T follicular helper cell (primary cell): ENCODE measurements at places on chromosomes 4 and X.

- no peak for DNase-seq
These were observed 27.6 kb downstream of the GUCY1A1 start for GRCh38 chr4:155694100-155694785.

DNA sequence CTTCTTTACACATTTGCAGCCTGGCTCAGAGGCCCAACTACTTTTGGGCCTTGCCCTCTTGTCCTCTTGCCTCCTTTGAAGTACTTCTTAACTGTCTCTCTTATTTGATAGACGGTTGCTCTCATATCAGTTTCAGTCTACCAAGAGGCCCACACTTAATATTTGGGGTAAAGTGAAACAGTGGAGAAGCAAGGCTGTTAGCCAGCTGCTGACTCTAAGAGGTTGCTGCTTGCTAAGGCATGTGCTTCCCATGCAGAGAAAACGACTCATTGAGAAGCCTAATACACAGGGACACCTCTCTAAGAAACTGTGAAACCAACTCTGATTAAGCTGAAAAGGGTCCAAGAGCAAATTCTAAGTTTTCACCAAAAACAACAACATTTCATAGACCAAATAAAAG is 94.6 kb downstream of the PPP3CA start:
- no peak for DNase-seq

GRCh38 chr4:179017581-179017980 is 1575.3 kb upstream of the AGA start:
- no peak for DNase-seq

DNA sequence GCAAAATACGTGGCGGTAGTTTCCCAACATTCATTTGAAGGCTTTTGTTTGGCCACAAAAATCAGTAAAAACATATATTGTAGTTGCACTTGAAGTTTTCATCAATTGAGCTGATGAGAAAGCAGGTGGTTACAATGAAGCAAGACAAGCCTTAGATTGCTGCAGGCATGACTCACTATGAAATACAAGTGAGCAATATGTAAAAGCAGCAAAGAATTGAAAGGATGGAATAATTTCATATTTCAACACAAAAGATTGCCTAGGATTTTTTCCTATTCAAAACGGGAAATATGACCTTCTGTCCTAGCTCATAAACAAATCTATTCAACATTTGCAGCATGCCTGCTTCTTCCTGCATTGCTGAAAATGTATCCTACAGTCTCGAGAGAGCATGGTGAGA is 190.9 kb upstream of the BANK1 start:
- no peak for DNase-seq

- DNase-seq = no peak
These were observed 157.5 kb upstream of the ATP6AP2 start for GRCh38 chrX:40423299-40423698.

DNA sequence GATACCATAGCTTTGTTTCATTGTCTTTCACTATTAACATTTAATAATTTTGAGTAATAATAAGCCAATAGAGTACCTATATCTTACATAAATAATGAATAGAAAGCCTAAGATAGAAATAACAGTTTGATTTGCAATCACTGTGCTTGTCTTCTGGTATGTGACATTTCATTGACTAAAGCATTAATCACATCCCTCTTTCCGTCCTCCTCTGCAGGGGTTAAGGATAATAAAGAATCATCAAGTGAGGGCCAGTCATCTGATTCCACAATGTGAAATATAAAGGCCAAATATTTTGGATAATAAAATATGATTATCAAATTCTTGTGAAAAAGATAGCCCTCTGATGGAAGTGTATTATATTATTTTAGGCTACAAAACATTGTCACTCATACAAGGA is 2073.4 kb downstream of the ARAP2 start:
- no peak for DNase-seq

GRCh38 chrX:71828086-71828485 is 64.9 kb downstream of the CXorf49B start:
- no peak for DNase-seq

- DNase-seq = no peak
These were observed 202.1 kb downstream of the PRDM5 start for GRCh38 chr4:120720354-120720934.

- no peak for DNase-seq
These were observed 190.5 kb upstream of the GALNTL6 start for GRCh38 chr4:171622729-171623128.

DNA sequence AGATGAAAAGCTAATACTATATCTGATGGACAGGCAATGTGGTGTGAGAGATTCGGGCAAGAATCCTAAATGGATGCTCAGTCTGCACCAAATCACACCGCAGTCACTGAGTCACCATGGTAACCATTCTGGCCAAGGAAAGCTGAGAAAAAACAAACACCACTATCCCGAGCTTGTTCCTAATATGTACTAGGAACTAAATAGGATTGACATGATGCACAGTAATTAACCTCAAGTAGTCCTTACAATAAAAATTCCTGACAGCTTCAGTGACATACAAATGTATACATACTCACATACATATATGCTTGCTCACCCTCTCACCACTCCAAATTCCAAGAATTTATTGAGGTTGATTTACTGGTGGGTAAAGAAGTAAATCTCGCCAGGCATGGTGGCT is 1.1 kb upstream of the RAB40A start:
- DNase-seq = no peak

DNA sequence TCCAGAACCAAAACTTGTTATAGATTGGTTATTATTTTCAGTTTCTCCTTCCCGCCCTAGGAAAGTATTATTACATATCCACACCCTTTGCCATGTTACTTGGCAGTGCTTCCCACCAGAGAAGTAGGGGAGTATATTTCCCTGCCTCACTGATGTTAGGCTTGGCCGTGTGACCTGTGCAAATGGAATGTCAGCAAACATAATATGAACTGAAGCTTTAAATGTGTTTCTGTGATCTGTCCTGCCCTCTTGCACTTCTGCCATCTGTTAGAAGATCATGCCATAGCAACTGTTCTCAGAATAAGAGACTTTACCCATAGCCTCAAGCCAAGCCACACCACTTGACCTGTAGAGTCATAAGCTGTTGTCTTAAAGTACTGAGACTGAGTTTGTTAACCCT is 36.7 kb upstream of the NEUROG2 start:
- no peak for DNase-seq

DNA sequence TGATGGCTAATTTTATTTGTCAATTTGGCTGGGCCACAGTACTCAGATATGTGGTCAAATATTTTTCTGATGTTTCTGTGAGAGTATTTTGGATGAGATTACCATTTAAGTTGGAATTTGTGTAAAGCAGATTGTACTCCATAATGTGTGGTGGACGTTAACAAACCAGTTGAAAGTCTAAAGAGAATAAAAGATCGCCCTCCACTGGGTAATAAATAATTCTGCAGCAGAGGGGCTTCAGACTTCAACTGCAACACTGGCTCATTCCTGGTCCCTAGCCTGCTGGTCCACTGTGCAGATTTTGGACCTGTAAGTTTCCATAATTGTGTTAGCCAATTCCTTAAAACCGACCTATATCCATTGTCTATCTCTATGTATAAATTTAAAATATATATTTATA is 540.3 kb downstream of the PCDH18 start:
- DNase-seq = no peak

DNA sequence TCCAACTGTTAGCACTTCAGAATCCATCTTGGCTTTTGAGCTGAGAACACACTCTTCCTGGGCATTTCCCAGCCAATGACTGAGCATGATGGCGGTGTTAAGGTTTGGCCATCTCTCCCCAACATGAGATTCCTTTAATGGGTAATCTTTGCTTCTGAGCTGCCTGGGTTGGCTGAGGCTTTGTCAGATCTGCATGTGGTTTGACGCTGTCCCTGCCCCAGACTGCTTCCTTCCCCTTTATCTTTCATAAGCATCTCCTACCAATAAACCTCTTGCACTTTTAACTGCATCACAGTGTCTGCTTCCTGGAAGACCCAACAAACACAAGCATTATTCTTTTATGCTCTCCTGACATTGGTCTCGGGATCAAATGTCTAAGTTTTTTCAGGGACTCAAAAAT is 31.5 kb upstream of the DIPK2B start:
- DNase-seq = no peak

- DNase-seq = no peak
These were observed 38.1 kb upstream of the PDE5A start for GRCh38 chr4:119666653-119667091.

- DNase-seq = no peak
These were observed 72.2 kb upstream of the RBPJ start for GRCh38 chr4:26248647-26249046.

GRCh38 chr4:8776366-8776765 is 95.3 kb downstream of the HMX1 start:
- DNase-seq = no peak

DNA sequence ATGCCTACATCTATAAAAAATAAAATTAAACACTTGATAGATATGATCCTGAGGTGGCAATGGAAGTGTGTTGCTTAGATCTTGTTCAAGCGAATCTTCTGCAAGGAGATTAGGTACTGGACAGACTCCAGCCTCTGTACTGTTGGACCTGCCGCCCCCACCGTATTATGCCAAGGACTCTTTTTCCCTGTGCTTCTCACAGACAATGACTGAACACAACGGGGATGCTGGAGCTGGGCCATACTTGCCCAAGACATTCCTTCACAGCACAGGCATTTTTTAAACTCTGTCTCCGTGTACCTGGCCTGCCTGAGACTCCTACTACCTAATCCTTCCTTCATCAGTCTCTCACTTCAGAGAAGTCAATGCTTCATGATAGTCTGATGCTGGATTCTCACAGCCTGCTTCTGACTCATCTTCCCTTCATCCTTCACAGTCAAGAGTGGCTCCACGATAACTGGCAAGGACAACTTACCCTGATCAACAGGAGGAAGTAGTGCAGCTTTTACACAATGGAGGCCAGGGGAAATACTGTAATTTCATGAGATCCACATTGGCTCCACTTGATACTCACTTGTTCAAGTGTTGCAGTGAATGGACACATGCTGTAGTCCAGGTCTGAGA is 754.6 kb upstream of the AGA start:
- no peak for DNase-seq

GRCh38 chr4:79413886-79414285 is 5.9 kb upstream of the GK2 start:
- DNase-seq = no peak

DNA sequence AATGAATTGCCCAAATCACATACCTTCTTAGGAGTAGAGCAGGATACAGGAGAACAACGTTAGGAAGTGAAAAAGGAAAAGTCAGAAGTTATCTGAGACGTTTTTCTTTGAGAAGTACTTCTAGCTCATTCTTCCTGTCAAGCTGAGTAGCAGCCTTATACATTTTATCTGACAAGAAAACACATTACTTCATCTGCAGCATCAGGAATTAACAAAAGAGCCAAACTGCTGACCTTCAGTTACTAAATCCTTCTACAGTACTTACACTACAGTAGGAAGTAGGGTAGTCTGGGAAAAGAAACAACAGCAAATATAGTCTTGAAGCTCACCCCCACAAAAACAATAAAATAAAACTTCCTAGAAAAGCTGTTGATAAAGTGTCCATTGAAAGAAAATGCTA is 57.0 kb downstream of the ATP11C start:
- no peak for DNase-seq

- no peak for DNase-seq
These were observed 102.5 kb downstream of the ZNF518B start for GRCh38 chr4:10354746-10355145.

GRCh38 chr4:115969756-115970155 is 856.3 kb upstream of the NDST4 start:
- DNase-seq = no peak

- no peak for DNase-seq
These were observed 182.2 kb downstream of the PACRGL start for GRCh38 chr4:20882500-20882899.

- no peak for DNase-seq
These were observed 44.2 kb upstream of the RASSF6 start for GRCh38 chr4:73664470-73664869.

DNA sequence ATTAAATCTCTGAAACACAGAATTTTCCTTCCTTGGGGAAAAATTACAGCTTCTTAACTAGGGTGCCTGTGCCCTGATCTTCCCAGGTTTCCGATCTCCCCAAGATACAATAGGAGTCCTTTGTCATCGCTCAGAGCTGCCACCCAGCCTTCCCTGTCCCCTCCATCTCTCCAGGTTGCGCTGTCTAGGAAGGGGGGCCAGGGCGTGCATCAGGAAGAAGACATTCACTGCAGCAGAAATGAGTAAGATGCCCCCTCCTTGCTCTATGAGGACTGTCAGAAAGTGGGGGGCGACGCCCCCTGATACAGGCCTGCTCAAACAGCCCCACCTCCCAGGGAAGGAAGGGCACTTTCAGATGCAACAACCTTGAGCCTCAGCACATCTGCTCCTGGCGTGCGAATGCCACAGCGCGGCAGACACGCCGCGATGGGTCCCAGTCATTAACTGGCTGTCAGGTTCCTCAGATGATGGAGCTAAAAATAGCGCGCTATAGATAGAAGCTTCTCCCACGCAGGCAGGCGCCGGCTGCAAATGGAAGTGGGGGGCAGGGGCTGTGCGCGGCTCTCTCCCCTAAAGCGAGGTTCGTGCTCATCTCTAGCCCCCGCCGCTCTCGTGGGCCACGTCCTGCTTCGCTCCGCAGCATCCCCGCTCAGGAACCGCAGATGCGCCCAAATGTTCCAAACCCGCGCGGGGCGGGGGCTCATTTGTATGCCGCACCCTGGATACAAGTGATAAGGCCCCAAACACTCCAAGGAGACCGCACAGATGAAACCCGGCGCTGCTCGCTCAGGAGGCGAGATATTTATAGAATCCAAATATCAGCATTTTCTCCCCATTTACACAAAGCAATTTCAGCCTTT is 57.6 kb upstream of the LGI2 start:
- no peak for DNase-seq

- no peak for DNase-seq
These were observed 23.3 kb downstream of the FRYL start for GRCh38 chr4:48756689-48757220.

DNA sequence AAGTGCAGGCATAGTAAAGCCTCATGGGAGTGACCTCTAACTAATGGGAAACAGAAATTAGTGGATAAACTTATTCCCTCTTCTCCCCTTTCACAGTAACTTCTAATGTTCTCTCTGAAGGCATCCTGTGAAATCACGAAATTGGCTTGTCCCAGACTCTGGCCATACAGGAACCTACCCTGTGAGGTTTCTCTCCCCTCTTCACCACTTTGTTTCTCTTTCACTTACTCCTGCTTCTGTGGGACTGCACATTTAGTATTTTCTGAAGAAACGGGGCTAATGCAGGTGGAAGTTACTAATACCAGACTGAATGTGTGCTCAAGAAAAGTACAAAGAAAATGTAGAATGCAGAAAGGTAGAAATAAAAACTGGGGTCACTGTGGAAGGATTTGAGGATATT is 20.0 kb downstream of the ZNF330 start:
- no peak for DNase-seq

- no peak for DNase-seq
These were observed 12.9 kb downstream of the CPEB2 start for GRCh38 chr4:15015170-15015569.

GRCh38 chr4:165005352-165005925 is 26.4 kb upstream of the TRIM60 start:
- DNase-seq = no peak

GRCh38 chrX:112704187-112704586 is 24.4 kb upstream of the LHFPL1 start:
- no peak for DNase-seq

DNA sequence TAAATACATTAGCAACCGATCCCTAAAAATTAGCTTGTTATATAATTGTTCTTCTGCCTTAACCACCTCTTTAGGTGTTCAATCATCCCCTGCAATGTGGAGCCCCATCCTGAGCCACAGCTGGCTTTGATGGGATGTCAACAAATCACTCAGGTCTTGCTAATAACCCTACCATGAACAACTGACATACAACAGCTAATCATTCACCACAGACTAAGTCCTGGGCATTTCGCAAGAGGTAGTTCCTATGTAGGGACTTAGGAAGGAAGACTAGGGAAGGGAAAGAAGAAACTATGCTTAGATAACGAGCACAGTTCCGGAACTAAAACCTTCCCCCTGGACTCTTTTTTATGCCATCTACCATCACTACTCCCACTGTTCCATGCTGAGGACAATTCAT is 63.6 kb upstream of the PTCHD1 start:
- no peak for DNase-seq
